GM23338 (cell line): ENCODE measurements at places on chromosomes 5 and 9. TPM values are rescaled to one million over a fixed set of nuclear protein-coding genes. Genes with fewer than 3 reads are reported as not detected.
A peak's percentile ranks its signal among the peaks of the same experiment; 100 is the strongest.

The KIF12 gene
- 0.58 and 4.3 TPM in 2 replicates for total RNA-seq

- H3K4me1 ChIP-seq = 0 out of 2 replicates have a peak, but pooled peaks cover 11% of the 10 kb centered on the region
- H3K36me3 ChIP-seq = no peaks in the 10 kb centered on the region
- no peak for DNase-seq
Measured at GRCh38 chr5:73391441-73391881, 57.1 kb downstream of the FOXD1 start.

DNA sequence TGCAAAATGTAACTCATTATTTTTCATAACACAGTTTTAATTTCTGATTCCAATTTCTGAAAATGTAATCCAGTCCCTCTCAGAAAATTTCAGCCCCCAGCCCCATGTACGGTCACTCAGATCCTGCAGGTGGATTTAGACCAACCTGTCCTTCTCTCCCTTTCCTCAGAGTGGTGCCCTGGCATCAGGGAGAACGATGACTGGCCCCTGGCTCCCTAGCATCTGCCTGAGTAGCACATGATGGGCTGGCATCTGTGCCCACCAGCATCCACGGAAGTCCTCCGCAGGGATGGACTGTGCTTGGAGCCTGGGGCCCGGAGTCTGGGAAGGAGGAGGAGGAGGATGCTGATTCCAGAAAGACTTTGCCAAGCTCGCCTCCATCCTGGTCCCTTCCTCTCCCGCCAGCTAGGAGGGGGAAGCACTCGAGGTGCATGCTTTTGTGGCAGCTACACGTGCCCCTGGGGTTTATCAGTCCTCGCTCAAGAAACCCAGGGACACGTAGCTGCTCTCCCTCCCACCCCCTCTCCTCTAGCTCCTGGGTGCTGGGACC is 54.4 kb upstream of the RUFY1 start:
- H3K4me3 ChIP-seq = no peak overlapping the region
- no peaks in the 10 kb centered on the region for H3K27me3 ChIP-seq
- H3K36me3 ChIP-seq = no peaks in the 10 kb centered on the region
- H3K27ac ChIP-seq = no peak overlapping the region

DNA sequence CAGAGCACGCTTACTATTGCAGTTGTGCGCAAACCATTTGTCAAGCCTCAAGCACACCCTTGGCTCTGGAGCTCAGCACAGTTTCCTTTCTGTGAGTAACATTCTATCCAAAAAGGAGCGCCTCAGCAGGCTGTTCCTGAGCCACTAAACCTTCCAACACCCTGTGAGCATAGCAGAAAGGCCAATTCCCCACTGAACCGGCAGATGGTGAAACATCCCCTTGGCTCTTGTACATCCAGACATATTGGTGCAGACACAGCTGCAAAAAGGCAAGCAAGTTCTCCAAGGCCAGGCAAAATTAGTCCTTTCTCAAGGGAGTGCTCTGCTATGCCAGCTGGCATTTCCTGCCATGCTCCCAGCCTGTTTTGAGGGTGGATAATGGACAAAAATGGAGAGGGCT is 44.1 kb upstream of the CEMIP2 start:
- H3K27me3 ChIP-seq = no peaks in the 10 kb centered on the region
- no peak overlapping the region for H3K4me3 ChIP-seq
- no peaks in the 10 kb centered on the region for H3K36me3 ChIP-seq
- no peak for DNase-seq
- peaks cover 8% of the 10 kb centered on the region; the same call in 1 of the 2 replicates for H3K4me1 ChIP-seq
- no peak overlapping the region for H3K27ac ChIP-seq

- no peak overlapping the region for H3K4me3 ChIP-seq
- H3K4me1 ChIP-seq = peaks cover 12% of the 10 kb centered on the region; the same call in 1 of the 2 replicates
- H3K27me3 ChIP-seq = no peaks in the 10 kb centered on the region
- no peak for DNase-seq
Measured at GRCh38 chr5:125708583-125708982, 714.6 kb upstream of the GRAMD2B start.

DNA sequence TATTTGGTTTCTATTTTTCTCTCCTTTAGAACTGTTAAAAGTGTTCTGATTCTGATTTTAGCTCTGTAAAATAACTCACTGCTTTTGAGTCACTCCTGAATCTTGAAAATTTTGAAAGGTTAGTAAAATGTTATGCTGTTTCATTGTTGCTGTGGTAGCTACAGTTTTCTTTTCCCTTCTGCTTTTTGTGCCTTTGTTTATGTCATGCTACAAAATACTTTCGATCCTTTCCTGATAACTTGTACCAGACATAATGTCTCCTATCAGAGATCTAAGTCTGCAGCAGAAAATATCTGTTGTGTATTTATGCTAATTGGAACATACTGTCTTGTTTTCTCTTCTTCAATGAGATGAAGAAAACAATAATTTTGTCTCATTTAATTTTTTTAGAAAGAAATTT is 26.9 kb upstream of the CEP120 start:
- no peaks in the 10 kb centered on the region for H3K27me3 ChIP-seq
- H3K4me3 ChIP-seq = no peak overlapping the region
- no peak for DNase-seq
- H3K27ac ChIP-seq = no peak overlapping the region
- no peaks in the 10 kb centered on the region for H3K36me3 ChIP-seq

GRCh38 chr9:111253742-111254437 is 76.1 kb downstream of the OR2K2 start:
- DNase-seq = no peak
- peaks cover 18% of the 10 kb centered on the region for H3K4me1 ChIP-seq
- H3K36me3 ChIP-seq = no peaks in the 10 kb centered on the region
- no peak overlapping the region for H3K4me3 ChIP-seq
- H3K27ac ChIP-seq = no peak overlapping the region
- H3K27me3 ChIP-seq = no peaks in the 10 kb centered on the region

The ACER2 gene
- 11.6 and 14.6 TPM in 2 replicates for total RNA-seq

The LCN2 gene
- total RNA-seq = 0.27 TPM in 1 of 2 replicates, not detected in the other

DNA sequence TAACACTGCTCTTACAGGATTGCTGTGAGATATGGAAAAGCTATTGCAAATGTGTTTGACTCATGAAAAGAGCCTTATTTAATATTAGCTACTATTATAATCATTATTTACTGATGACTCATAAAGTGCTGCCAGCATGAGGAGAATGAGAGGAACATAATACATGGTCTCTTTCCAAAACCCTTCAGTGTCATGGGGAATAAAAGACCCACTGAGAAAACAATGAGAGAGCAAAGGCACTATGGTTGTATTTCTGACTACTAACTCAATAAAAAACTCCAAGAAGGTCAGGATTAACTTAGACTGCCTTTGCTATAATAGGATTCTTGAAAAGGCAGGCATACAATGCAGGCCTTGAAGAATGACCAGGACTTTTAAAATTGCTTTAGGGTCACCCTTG is 633.5 kb downstream of the DTWD2 start:
- H3K36me3 ChIP-seq = no peaks in the 10 kb centered on the region
- no peaks in the 10 kb centered on the region for H3K4me1 ChIP-seq
- no peak overlapping the region for H3K4me3 ChIP-seq
- no peak overlapping the region for H3K27ac ChIP-seq

The LCN15 gene
- 0.54 and 0.90 TPM in 2 replicates for total RNA-seq

- no peak overlapping the region for H3K27ac ChIP-seq
- H3K36me3 ChIP-seq = no peaks in the 10 kb centered on the region
- peak overlapping the region; percentile 80 for H3K4me3 ChIP-seq
- peaks cover 30% of the 10 kb centered on the region for H3K4me1 ChIP-seq
- peaks cover 31% of the 10 kb centered on the region; the same call in 1 of the 2 replicates for H3K27me3 ChIP-seq
Measured at GRCh38 chr5:175872287-175873087, 1.1 kb downstream of the CPLX2 start.

GRCh38 chr9:121486043-121486442 is 13.6 kb downstream of the GGTA1 start:
- no peak overlapping the region for H3K27ac ChIP-seq
- no peak for DNase-seq
- no peaks in the 10 kb centered on the region for H3K4me1 ChIP-seq
- H3K4me3 ChIP-seq = no peak overlapping the region
- H3K36me3 ChIP-seq = no peaks in the 10 kb centered on the region
- no peaks in the 10 kb centered on the region for H3K27me3 ChIP-seq

- peak overlapping the region; percentile 39; the same call in 1 of the 2 replicates for H3K27ac ChIP-seq
- H3K4me1 ChIP-seq = peaks cover 6% of the 10 kb centered on the region
- no peaks in the 10 kb centered on the region for H3K36me3 ChIP-seq
- no peak for DNase-seq
Measured at GRCh38 chr9:134060546-134060945, 7.3 kb downstream of the BRD3 start.

The ARRDC1 gene
- 33.9 and 63.8 TPM in 2 replicates for total RNA-seq

The IFNA7 gene
- not detected in 2 replicates for total RNA-seq

The SHOC1 gene
- not detected in 2 replicates for total RNA-seq

GRCh38 chr9:89304020-89304833 is 6.8 kb upstream of the CKS2 start:
- no peaks in the 10 kb centered on the region for H3K27me3 ChIP-seq
- peaks cover 1% of the 10 kb centered on the region; the same call in 1 of the 2 replicates for H3K4me1 ChIP-seq
- H3K4me3 ChIP-seq = no peak overlapping the region
- H3K36me3 ChIP-seq = no peaks in the 10 kb centered on the region

DNA sequence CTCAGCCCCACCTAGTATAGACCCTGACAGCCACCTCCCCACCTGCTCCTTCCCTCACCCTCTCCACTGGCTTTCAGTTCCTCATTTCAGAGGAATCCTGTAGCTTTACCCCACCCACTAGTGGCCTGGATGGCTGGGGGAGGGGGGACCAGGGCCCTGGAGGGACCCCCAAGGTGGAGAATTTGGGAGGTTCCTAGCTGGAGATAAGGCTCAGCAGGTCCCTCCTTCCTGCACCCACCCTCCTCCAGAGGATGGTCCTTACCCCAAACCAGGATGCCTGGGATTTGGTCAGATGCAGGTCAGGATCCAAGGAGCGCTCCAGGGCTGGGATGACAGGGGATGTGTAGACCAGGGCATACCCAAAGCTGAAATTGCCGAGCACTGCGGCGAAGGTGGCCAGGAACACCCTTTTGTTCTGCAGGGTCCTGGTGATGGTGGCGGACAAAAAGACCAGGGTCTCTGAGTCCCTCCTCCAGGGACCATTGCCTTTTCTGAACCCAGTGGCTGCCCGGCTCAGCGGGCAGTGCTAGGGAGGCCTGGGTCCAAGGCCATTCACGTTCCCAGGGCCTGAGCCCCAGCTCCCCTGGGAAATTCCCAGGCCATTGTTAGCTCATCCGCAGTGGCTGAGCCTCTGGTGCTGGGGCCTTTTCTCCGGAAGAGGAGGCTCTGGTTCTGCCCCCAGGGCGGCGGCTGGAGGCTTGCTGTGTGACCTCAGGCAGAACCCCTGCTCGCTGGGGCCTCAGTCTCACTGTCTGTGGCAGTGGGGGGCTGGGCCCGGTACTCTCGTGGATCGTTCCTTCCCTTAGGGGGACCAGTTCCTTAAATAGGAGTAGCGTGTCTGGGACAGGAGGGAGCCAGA is 678 bp downstream of the SLC2A6 start:
- no peak overlapping the region for H3K27ac ChIP-seq
- peak; percentile 72 for DNase-seq
- no peaks in the 10 kb centered on the region for H3K27me3 ChIP-seq
- peaks cover 8% of the 10 kb centered on the region for H3K4me1 ChIP-seq
- peak overlapping the region; percentile 85 for H3K4me3 ChIP-seq

DNA sequence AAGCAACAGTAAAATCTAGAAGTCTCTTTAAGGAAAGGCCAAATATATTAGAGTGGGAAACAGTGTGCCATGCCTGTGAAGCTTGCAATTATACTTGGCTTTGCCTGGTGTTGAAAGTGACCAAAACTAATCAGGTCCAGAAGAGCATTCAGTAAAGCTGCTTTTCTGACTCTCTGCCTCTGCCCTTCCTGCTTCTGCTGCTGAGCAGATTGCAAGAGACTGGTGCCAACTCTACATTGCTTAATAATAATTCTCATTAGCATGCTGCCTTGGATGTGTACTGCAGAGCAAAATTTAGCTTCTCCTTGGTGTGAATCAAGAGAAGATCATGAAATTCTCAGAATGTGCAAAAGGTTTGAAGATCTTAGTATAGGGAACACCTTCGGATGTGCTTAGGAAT is 120.4 kb upstream of the RFX3 start:
- DNase-seq = no peak
- H3K4me3 ChIP-seq = no peak overlapping the region
- no peaks in the 10 kb centered on the region for H3K27me3 ChIP-seq
- no peak overlapping the region for H3K27ac ChIP-seq
- H3K36me3 ChIP-seq = no peaks in the 10 kb centered on the region

The GABRB2 gene
- total RNA-seq = 0.04 and 0.94 TPM in 2 replicates

- H3K27ac ChIP-seq = no peak overlapping the region
- H3K36me3 ChIP-seq = peaks cover 88% of the 10 kb centered on the region
- H3K4me1 ChIP-seq = no peaks in the 10 kb centered on the region
- no peak overlapping the region for H3K4me3 ChIP-seq
- H3K27me3 ChIP-seq = no peaks in the 10 kb centered on the region
Measured at GRCh38 chr9:131461166-131461565, 41.6 kb upstream of the POMT1 start.

DNA sequence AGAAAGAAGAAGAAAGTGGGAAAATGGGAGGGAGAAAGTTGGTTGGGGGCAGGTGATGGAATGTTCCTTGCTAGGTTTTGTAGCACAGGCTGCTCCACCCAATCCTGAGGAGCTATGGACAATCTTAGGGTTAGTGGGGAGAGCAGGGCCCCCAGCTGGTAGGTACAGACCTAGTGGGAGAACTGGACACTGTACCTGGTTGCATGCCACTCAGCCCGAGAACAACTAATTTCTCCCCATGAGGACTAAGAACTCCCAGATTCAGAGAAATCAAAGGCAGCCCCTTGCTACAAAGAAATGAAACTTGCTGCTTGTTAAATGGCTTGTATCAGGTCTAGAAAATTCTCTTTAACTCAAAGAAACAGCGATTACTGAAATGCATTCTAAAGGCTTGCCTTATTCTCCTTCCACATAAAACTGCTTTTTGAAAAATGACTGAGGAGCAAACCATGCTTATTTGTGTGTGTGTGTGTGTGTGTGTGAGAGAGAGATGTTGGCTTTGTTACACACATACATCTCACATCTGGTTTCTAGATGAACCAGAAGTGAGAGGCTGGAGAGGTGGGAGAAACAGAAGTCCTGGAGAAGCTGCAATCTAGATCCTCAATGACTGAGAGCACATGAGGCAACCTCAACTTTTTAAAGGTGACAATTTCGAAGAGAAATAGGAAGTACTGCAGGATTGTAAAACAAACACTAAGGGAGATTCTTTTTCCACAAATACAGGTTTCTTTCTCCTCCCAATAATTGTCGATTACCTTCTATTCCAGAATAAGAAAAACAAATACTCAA is 28.9 kb downstream of the FYB1 start:
- no peak overlapping the region for H3K4me3 ChIP-seq
- no peaks in the 10 kb centered on the region for H3K36me3 ChIP-seq
- H3K4me1 ChIP-seq = no peaks in the 10 kb centered on the region
- H3K27ac ChIP-seq = no peak overlapping the region
- no peaks in the 10 kb centered on the region for H3K27me3 ChIP-seq

DNA sequence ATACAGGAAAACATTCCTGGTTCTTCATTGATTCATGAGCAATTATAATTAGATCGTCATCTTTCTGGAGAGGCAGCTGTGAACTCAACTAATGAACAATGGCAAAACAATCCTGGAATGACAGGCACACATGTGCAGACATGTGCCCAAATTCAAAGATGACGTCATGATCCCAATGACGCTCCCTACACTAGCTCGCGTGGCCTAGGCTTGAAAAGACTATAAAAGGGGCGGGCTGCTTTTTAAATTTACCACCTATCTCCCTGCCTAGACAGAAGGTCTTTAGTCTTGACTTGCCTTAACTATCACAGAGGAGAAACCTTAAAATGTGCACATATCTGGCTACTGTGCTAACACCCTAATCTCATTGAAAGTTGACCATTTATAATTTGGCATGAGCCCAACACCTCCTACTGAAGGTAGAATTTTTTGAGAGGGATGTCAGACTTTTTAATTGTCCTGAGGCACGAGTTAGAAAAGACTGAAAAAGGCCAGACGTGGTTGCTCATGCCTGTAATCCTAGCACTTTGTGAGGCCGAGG is 88.2 kb downstream of the PRRT1B start:
- H3K4me1 ChIP-seq = peaks cover 13% of the 10 kb centered on the region; the same call in 1 of the 2 replicates
- no peaks in the 10 kb centered on the region for H3K27me3 ChIP-seq
- H3K4me3 ChIP-seq = no peak overlapping the region

- H3K27ac ChIP-seq = no peak overlapping the region
- H3K36me3 ChIP-seq = no peaks in the 10 kb centered on the region
- no peak for DNase-seq
- H3K4me3 ChIP-seq = no peak overlapping the region
- H3K4me1 ChIP-seq = 0 out of 2 replicates have a peak, but pooled peaks cover 4% of the 10 kb centered on the region
Measured at GRCh38 chr5:142612494-142613270, 73.2 kb downstream of the FGF1 start.
